ENCODE measurements at places on chromosomes 1 and 21. TPM values are rescaled to one million over a fixed set of nuclear protein-coding genes. Genes with fewer than 3 reads are reported as not detected.

DNA sequence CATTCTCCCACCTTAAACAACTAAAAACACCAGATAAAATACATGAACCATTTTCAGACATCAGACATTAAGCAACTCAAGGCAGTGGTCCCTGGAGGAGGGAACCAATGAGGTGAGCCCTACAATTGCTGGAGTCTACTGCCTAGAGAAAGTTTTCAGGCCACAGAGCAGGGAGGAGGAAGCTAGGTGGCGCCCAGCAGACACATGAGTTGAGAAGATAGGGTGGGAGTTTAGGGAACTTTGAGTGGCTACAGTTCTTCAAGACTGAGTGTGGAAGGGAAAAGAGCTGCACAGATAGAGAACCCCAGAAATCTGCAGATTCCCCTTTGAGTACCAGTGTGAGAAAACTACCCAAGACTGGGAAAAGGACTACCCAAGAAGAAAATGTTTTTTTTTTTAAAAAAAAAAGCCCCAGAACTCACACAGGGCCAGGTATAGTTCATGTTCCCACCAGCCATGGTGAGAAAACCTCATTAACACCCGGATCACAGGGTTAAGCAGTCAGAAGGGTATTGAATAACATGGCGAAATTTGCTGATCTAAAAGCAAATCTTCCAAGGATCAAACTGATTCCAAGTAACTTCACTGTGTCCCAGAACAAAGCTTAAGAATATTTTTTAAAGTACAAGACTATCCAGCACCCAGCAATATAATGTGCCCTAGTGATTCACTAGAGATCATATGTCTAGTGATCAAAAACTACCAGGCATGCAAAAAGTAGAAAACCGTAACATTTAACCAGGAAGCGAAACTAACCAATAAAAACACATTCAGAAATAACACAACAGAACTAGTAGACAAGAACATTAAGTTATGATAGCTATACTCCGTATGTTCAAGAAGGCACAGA lies 12.0 kb downstream of the ALDH9A1 start:
- no peak for DNase-seq

DNA sequence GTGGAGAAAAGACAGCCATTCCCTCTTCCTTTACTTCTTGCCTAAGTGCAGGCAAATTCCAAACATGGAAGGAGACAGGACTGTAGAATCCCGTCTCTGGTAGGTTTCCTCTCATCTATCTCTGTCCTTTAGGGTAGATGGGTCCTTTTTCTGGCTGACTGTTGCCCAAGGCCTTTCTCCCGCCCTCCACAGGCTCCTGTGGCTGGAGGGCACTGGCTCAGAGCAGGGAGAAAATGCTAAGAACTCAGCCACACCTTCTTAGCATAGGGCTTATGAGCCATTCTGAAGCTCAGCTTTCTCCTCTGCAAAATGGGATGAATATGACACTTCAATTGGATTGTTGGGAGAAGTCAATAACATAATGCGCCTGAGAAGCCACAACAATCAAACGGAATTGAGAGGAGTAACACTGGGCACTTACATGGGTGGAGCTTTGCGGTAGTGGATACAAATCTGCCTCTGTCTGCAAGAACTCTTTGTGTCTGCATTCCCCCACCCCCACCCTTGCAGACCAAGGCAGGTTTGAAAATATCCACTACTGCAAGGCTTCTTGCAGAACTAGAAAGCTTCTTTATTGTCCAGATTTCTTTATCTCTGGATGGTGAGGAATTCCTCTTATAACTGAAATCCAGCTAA lies 94.7 kb downstream of the CSMD2 start:
- no peak for DNase-seq

DNA sequence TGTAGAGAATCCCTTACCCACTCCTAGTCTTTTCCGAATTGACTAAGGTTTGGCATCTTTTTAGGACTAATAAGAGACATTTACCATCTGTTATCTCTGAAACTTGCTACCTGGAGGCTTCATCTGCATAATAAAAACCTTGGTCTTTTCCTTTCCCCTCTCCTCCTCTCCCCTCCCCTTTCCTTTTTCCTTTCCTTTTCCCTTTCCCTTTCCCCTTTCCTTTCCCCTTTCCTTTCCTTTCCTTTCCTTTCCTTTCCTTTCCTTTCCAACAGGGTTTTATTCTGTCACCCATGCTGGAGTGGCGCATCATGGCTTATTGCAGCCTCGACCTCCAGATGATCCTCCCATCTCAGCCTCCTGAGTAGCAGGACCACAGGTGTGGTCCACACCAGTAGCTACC lies 195.7 kb downstream of the RYR2 start:
- no peak for DNase-seq

DNA sequence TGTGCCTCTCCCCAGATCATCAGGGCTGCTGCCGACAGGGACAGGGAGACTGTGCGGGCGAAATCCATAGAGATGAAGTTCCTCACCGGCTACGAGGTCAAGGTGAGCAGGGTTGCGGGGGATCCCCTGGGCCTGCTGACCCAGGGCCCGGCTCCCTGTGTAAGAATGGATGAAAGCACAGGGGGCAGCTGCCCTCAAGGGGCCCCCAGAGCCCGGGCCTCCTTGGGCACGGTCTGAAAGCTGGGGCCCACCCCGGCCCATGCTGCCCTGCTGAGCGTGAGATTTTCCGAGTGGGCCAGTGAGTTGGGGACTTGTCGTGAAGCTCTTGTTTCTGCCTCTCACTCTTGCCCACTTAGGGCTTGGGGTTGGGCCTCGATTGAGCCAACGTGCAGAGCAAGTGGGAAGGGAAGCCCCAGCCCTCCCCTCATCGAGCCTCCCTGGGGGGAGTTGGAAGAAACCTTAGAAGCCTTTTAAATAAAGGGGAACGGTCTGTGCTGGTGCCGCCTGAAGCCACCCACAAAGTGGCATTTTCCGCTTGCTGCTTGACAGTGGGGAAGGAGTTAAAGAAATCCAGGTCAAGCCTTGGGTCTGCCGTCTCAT lies 45.2 kb downstream of the COQ8A start:
- DNase-seq = no peak

- no peak for DNase-seq
Observed at GRCh38 chr1:6590046-6590445, 10.3 kb downstream of the ZBTB48 start.

- DNase-seq = peak; percentile 54
Observed at GRCh38 chr1:185408700-185409270, 91.7 kb upstream of the IVNS1ABP start.

DNA sequence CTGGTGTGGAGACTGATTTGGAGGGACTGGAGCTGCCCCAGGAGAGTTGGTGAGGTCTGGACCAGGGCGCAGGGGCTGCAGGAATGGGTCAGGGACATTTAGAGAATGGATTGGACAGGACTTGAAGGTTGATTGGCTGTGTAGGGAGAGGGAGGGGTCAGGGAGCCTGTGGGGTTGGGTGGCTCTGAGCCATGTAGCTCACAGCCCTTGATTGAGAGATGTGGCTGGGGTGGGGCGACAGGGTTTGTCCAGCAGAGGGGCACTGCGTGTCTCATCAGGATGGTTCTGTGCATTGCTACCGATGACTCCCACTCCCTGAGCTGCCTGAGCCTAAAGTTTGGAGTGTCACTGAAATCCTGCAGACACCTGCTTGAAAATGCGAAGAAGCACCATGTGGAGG lies 12.1 kb downstream of the AZIN2 start:
- no peak for DNase-seq

DNA sequence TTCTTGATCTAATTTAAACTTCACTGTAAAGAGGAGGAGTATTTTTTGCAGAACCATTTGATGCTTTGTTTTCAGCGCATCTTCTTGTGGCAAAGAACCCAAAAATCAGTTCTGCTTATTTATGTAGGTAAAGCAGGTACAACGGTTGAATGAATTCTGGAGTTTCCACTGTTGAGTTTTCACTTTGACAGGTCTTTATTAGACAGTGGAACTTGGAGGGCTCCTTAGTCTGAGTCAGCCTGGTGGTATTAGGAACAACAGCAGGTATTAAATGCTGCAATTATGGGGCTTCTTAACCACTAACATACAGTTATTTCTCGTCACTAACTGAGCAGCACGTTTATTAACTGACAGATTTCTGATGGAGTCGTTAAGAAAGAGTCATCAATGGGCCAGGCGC lies 1.2 kb downstream of the LRIG2 start:
- no peak for DNase-seq

DNA sequence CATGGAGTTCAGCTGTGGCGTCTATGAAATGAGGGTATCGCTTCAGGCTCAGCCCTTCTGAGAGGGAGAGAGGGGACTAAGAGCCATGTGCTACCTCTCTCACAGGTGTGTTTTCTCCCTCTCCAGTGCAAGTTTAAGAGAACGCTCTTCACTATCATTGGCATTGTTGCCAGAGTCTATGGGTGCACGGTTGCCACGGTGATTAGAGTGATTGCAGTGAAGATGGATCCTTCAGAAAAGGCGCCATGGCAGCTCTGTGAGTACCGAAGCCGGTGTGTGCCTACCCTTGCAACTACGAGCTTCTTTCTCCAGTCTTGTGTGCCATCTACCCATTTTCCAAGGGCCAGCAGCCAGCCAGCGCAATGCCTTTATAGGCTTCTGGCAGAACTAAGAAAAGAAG lies 290.5 kb downstream of the OMA1 start:
- no peak for DNase-seq

BTBD8 gene
- 0.63 TPM for total RNA-seq

ANGPTL7 gene
- not detected for total RNA-seq

NBPF6 gene
- not detected for total RNA-seq

APOBEC4 gene
- total RNA-seq = not detected

Measured in HT1080 (cell line).